Kidney (tissue), 22 donors: ENCODE measurements at places on chromosomes 4 and X. TPM values are rescaled to one million over a fixed set of nuclear protein-coding genes. Genes with fewer than 3 reads are reported as not detected.

GRCh38 chr4:43607827-43608461 lies 715.4 kb downstream of the GRXCR1 start:
- no peak overlapping the region for H3K4me3 ChIP-seq
- H3K4me1 ChIP-seq, result no peaks in the 10 kb centered on the region
- H3K36me3 ChIP-seq, result no peaks in the 10 kb centered on the region

DNA sequence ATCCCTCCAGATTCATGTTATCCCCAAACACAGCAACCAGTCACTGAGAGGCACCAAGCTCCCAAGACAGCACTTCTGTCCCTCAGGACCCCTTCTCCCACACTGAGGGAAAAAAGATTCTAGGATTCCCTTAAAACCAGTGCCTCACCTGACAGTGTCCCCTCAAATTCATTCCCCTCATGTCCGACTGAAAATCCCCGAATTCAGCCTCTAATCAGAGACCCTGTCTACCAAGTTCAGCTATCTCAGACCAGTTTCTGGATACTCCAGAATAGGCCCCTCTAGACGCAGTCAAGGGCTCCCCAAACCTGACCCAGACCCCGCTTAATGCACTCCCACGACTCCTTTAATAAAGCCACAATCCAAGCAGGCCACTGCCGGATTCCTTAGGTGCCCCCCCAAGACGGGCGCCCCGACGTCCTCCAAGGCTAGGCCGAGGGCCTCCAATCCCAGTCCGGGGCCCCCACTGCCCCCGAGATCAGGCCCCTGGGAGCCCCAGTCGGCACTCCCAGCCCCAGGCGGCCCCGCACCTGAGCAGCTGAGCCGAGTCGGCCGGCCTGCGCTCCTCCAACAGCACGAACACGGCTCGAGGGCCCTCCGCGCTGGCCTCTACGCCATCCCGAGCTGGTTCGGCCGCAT lies 457 bp downstream of the TFE3 start:
- H3K36me3 ChIP-seq, result peaks cover 2% of the 10 kb centered on the region
- no peak for DNase-seq
- no peaks in the 10 kb centered on the region for H3K4me1 ChIP-seq
- H3K27ac ChIP-seq, result peak overlapping the region; percentile 97

Gene PI4K2B
- 11.8 TPM for total RNA-seq

Gene CTAG2
- total RNA-seq, result 0.28 TPM

GRCh38 chrX:41906515-41907187 lies 16.7 kb downstream of the CASK start:
- DNase-seq, result no peak
- H3K36me3 ChIP-seq, result no peaks in the 10 kb centered on the region
- no peaks in the 10 kb centered on the region for H3K27me3 ChIP-seq

GRCh38 chrX:15114743-15115566 lies 154.9 kb downstream of the ASB9 start:
- no peak for DNase-seq
- no peaks in the 10 kb centered on the region for H3K4me1 ChIP-seq
- no peak overlapping the region for H3K27ac ChIP-seq

Gene SMIM10
- total RNA-seq, result 6.5 TPM

- H3K27me3 ChIP-seq, result no peaks in the 10 kb centered on the region
- H3K36me3 ChIP-seq, result no peaks in the 10 kb centered on the region
- no peak overlapping the region for H3K27ac ChIP-seq
- no peaks in the 10 kb centered on the region for H3K4me1 ChIP-seq
- H3K4me3 ChIP-seq, result no peak overlapping the region
- DNase-seq, result no peak
Measured at GRCh38 chr4:61773655-61774245, 573.6 kb downstream of the ADGRL3 start.

GRCh38 chr4:7187168-7187535 lies 5.2 kb upstream of the SORCS2 start:
- H3K27ac ChIP-seq, result no peak overlapping the region
- no peaks in the 10 kb centered on the region for H3K4me1 ChIP-seq
- peak; percentile 31 for DNase-seq
- no peaks in the 10 kb centered on the region for H3K36me3 ChIP-seq

Gene MAPK10
- 54.5 TPM for total RNA-seq
